Activated CD4-positive, alpha-beta T cell treated with anti-CD3 and anti-CD28 coated beads, Interleukin-2, amount 10 ng/mL, durations not matched to agents 7 days and 5 days (primary cell): ENCODE measurements at places on chromosomes 3 and 15. TPM values are rescaled to one million over a fixed set of nuclear protein-coding genes. Genes with fewer than 3 reads are reported as not detected.

ZNF860 gene
- not detected for total RNA-seq

PPP1R14D gene
- total RNA-seq = not detected

GPR62 gene
- total RNA-seq = not detected

DNA sequence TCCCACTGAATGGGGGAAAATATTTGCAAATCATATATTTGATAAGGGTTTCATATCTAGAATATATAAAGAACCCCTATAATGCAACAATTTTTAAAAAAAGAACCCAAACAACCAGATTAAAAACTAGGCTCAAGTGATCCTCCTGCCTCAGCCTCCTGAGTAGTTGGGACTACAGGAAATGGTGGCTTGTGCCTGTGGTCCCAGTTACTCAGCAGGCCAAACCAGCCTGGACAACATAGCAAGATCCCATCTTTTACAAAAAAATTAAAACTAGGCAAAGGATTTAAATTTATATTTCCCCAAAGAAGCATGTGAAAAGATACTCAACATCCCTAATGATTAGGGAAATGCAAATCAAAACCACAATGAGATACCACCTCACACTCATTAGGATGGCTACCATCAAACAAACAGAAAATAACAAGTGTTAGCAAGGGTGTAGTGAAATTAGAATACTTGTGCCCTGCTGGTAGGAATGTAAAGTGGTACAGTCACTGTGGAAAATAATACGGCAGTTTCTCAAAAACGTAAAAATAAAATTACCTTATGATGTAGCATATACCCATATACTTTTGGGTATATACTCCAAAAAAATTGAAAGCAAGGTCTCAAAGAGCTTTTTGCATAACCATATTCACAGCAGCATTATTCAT is 19.7 kb downstream of the TFDP2 start:
- H3K27ac ChIP-seq = no peak overlapping the region
- no peak overlapping the region for H3K4me3 ChIP-seq
- no peak for DNase-seq
- no peaks in the 10 kb centered on the region for H3K36me3 ChIP-seq
- H3K27me3 ChIP-seq = no peaks in the 10 kb centered on the region
- no peaks in the 10 kb centered on the region for H3K4me1 ChIP-seq

DNA sequence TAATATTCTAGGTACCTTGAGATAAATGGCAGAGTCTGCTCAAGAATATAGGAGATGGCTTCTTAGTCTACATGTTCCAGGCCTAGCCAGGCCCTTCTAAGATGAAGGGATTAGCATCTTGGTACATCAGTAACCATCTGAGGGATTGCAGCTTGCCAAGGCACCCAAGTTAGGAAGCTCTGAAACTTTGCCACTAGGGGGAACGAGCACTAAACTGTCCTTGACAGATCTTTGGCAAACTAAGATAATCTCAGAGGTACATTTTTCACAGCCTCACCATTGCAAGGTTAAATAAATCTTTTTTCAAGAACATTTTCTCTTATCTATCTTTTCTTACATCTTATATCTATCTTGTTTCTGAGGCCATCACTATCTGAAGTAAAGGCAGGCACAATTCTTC is 351.2 kb downstream of the RAP2B start:
- no peak overlapping the region for H3K27ac ChIP-seq
- H3K4me3 ChIP-seq = no peak overlapping the region

DNA sequence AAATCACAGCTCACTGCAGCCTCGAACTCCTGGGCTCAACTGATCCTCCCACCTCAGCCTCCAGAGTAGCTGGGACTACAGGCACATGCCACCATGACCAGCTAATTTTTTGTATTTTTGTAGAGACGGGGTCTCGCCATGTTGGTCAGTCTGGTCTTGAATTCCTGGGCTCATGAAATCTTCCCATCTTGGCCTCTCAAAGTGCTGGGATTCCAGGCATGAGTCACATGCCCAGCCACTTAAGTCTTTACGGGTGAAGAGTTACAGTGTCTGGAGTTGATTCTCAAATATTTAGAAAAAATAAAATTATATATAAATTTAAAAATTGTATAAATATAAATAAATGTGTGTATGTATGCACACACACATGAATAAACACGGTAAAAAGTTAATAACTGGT is 14.5 kb upstream of the KBTBD12 start:
- peaks cover 9% of the 10 kb centered on the region for H3K27me3 ChIP-seq
- no peak overlapping the region for H3K4me3 ChIP-seq
- no peak overlapping the region for H3K27ac ChIP-seq
- H3K36me3 ChIP-seq = no peaks in the 10 kb centered on the region
- no peaks in the 10 kb centered on the region for H3K4me1 ChIP-seq
- DNase-seq = no peak

DNA sequence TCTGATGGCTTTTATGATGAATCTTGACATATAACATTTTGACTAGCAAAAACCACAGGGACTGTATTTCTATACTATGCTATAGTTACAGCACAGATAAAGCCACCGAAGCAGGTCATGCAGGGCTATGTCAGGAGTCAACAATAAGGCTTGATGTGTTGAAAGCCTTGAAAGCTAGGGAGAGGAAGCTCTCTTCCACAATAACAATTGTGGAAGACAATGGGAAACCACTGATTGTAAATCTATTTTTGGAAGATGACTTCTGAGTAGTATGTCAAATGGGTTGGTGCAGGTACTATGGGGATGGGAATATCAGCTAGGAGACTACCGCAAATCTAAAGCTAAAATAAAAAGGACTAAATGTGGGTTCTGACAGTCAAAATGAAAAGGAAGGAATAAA is 4.0 kb upstream of the AQR start:
- H3K36me3 ChIP-seq = peaks cover 10% of the 10 kb centered on the region
- H3K27me3 ChIP-seq = no peaks in the 10 kb centered on the region
- no peak overlapping the region for H3K4me3 ChIP-seq
- H3K4me1 ChIP-seq = peaks cover 17% of the 10 kb centered on the region
- no peak for DNase-seq
- no peak overlapping the region for H3K27ac ChIP-seq

DNA sequence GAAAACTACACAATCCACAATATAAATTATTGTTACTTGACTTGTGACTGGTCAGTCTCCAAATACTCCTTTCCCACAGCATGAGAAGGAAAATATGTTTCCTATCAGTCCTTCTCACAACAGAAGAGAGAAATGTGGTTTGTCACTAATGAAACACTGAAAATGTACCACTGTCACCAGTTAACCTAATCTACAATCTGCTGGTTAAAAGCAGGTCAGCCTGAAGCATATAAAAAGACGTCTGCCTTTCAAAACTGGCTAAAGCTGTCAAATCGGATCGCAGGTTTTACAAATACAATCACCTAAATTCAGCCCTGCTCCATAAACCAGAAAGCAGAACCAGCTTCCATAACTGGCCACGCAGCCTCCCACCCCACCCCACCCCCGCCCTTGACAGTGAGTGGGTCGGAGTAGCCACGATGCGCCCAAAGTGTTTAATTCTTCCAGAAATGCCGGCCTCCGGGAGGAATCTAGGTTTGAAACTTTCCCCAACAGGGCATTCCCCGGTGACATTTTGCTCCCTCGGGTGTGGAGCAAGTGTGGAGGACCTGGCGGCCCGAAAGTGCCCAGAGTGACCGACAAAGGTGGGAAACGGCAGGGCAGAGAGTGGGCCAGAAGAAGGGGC is 682 bp downstream of the ETFA start:
- peak overlapping the region; percentile 90 for H3K4me3 ChIP-seq
- H3K4me1 ChIP-seq = peaks cover 32% of the 10 kb centered on the region
- H3K27me3 ChIP-seq = no peaks in the 10 kb centered on the region
- peak; percentile 16 for DNase-seq
- peaks cover 10% of the 10 kb centered on the region for H3K36me3 ChIP-seq

- no peaks in the 10 kb centered on the region for H3K27me3 ChIP-seq
- no peak overlapping the region for H3K4me3 ChIP-seq
- no peak for DNase-seq
- H3K27ac ChIP-seq = no peak overlapping the region
Observed at GRCh38 chr3:99549957-99550603, 88.3 kb upstream of the COL8A1 start.

- H3K4me1 ChIP-seq = peaks cover 33% of the 10 kb centered on the region
- H3K27me3 ChIP-seq = peaks cover 2% of the 10 kb centered on the region
- peak overlapping the region; percentile 63 for H3K27ac ChIP-seq
- H3K4me3 ChIP-seq = peak overlapping the region; percentile 83
- DNase-seq = no peak
- peaks cover under 1% of the 10 kb centered on the region for H3K36me3 ChIP-seq
Observed at GRCh38 chr15:85795337-85796305, 896 bp upstream of the KLHL25 start.

GRCh38 chr3:46542801-46543201 is 23.3 kb downstream of the LRRC2 start:
- no peak overlapping the region for H3K4me3 ChIP-seq
- no peak for DNase-seq
- peaks cover 76% of the 10 kb centered on the region for H3K4me1 ChIP-seq
- H3K27me3 ChIP-seq = peaks cover 4% of the 10 kb centered on the region
- peaks cover 2% of the 10 kb centered on the region for H3K36me3 ChIP-seq
